ENCODE measurements at places on chromosomes 3 and 15. TPM values are rescaled to one million over a fixed set of nuclear protein-coding genes. Genes with fewer than 3 reads are reported as not detected.

Gene PTX3
- 3.0 TPM for total RNA-seq

Gene RYR3
- total RNA-seq, result 1.5 TPM

DNA sequence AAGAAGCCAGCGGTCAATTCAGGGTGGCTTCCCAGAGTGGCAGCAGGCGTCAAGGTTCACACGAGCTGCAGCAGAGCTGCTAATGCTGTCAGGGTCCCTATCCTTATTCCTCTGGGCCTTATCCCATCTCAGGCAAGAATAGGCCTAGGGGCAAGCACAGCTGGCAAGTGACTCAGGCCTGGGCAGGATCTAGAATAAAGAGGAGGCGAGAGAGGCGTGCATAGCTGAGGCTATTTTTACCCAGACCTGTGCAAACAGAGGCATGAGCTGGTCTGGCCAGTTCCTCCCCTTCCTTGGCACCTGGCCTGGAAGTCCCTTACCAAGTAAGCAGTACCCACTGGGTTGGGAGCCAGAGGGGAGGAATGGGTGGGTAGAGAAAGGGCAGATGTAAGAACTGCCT, 12.2 kb upstream of the VIPR1 start:
- DNase-seq, result peak; percentile 9

DNA sequence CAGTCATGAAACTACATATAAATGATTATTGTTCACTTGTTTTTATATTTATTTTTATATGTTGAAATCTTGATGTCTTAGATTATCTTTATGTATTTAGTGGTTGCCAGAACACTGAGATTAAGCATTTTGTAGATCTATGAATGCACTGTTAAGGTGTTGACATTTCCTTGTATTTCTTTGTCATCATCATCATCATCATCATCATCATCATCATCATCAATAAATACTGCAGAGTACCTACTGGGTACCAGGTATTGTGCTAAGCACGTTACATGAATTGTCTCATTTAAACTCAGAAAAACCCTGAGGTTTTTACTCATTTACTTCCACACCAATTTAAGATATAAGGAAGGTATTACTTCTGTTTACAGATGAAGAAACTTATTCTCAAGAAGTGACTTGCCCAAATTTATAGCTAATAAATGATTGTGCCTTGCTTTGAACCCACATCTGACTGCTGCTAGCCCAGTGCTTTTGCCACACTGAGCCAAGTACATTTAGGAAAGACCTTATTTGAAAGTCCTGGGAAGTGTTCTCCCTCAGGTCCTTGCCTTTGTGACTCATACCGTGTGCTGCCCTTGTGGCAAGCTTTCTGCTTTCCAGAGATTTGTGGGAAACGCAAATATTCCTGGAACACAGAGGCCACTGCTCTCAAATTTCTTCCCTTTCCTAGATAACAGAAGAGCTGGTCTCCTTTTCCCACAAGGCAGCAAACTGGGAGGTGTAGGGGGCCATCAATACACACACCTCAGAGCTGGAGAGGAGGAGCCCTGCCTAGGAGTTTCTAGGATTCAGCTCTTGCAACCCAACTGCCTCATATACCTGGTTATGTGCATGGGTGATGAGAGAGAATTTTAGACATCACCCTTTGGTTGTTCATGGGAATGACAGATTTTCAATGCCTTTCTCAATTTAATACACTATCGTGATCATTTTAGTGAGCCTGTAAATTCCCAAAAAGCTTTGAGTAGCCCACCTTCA, 115.4 kb upstream of the C15orf61 start:
- peak; percentile 87 for DNase-seq

GRCh38 chr15:43932907-43933306, 106.1 kb downstream of the WDR76 start:
- DNase-seq, result no peak

- DNase-seq, result no peak
Observed at GRCh38 chr3:193819117-193820010, 226.4 kb downstream of the OPA1 start.

DNA sequence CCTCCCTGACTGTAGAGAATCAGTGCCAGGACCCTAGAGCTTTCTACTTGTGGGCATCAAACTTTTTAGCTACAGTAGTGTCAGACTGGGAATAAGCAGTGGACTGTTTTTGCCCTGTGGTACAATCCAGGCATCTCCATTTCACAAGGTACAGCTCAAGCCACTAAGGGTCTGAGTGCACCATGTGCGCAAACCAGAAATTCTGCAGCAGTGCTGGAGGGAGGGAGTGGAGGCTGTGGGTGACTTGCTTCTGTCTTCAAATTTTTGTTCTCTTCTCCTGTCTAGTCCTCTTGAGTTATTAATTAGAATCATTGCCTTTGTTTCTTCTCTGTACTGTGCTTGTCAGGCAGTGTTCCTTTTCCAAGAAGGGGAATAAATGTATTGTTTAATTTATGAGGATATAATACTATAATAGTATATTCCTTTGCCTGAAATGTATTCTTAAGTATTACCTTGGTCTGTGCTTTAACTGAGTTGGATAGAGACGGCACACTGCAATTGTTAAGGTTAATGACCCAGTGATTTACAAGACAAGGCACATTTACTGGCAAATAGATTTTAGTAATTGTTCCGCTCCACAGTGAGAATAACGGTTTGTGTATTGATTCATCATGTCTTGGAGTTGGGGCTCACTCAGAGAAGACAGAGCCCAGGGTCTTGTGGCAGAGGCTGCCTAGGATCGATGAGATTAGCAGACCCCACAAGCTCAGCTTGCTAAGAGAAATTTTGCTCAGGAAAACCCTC, 390.6 kb upstream of the CFAP20DC start:
- no peak for DNase-seq

GRCh38 chr3:121883507-121883906, 10.7 kb upstream of the SLC15A2 start:
- peak; percentile 14 for DNase-seq
